Stimulated activated naive CD4-positive, alpha-beta T cell treated with Interleukin-2 at 50 U/mL for 16 hours (primary cell): ENCODE measurements at places on chromosomes 2 and 18.

DNA sequence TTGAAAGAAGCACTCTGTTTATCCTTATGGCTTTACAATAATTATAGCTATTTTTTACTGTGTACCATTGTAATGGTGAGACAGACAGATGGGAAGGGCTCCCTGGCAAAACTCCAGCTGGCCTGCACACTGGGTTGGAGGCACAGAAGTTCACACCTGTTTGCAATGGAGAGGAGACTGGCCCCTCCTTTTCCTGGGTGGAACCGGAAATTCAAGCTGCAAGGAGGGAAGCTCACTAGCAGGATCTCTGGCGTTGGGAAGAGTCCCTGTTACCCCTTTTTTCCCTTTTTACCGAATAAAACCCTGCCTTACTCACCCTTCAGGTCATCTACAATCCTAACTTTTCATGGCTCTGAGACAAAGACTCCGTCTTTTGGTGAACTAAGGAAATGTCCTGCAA lies 100.3 kb upstream of the TFPI start:
- no peak for DNase-seq

- DNase-seq: no peak
These were observed 4.3 kb downstream of the NLRC4 start for GRCh38 chr2:32260376-32260775.

DNA sequence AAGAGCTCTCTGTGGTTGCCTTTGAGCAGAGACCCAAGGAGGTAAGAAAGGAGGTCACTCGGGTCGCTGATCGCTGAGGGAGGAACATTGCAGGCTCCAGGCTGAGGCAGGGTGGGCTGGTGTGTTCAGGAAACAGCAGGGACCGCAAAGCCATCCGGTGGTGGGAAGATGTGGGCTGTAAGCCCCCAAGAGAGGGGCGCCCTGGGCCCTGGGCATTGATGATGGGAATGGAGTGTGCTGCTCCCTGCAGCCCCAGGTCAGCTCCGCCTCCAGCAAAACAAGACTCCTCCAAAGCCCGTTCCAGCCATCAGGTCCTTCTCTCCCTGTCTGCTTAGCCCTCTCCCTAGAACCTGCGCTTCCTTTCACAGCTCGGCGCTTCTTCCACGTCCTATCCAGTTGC lies 229.7 kb downstream of the KLHL29 start:
- DNase-seq: no peak

DNA sequence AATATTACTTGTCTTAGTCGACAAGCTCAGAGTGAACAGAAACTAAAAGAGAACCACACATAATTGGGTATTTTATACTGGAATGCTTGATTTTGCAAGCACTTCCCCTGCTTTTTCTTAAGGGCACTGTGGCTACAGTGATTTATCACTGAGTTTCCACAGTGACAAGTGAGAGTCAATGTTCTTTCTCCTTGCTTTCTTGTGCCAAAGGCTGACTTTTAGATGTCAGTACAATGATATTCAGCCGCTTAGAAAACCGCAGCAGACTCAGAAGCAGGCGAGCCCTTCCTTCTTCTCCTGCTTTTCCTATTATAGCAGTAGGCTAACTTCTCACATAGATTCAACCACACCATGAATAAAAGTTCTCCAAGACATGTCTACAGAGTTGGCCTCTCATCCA lies 1603.6 kb upstream of the NXPH2 start:
- no peak for DNase-seq

DNA sequence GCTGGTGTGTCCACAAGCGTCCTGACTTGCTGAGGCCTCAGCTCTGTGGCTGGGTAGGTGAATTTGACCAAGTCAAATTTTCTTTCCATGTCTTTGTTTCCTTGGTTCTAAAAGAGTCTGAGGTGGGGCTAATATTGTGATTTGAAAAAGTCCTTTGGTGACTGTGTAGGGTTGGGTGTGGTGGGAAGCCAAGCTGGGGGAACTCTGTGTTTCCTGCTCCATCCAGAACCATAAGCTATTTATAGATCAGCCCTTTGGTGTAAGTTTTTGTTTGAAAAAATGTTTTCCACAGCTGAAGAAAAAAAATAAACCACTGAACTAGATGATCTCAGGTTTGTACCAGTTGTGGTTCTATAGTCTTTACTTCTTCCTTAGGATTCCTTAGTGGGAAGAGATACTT lies 462.7 kb downstream of the TGIF1 start:
- DNase-seq: no peak
